ENCODE measurements at places on chromosomes 1 and 21.

DNA sequence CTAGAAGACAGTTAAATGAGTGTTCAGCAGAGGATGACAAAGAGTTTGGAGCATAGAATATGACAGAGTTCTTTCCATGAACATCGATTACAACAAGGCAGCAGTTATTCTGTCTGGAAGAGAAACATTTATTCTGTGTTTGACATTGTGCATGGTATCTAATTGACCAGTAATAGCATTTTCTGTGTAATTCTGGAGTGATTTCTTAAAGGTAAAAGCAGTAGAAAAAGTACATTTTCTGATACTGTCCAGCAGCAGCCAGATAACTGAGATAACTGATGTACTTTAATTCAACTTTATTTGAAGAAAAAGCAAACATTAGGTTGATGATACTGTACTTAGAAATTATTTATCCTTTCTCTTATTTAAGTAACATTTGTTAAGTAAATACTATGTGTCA lies 497.1 kb downstream of the AGBL4 start:
- DNase-seq: no peak

DNA sequence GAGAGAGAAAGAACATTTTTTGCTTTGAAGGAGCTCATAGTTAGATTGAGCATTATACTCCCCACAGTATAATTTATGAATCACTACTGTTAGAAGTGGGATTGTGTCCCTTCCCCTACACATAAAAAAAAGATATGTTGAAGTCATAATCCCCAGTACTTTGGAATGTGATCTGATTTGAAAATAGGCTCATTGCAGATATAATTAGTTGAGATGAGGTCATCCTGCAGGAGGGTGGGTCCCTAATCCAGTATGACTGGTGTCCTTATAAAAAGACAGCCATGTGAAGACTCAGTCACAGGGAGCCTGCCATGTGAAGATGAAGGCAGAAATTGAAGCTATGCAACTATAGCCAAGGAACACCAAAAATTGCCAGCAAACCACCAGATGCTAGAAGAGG lies 76.4 kb downstream of the TGFB2 start:
- no peak for DNase-seq

DNA sequence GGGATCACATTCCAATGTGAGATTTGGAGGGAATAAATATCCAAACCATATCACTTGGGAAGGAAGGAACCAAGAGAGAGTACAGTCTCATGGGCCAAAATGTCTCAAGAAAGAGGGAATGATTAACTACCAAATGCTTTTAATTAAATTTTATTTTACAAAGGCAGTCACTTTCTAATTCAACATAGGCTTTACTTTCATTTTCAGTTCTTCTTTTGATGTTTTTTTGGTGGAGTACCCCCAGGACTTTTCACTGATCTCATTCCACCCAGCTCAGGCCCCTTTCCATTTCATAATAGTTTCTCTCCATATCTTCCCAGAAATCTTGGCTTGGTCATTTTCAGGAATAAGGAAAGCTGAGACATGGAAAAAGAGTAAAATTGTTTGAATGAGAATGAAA lies 5.1 kb upstream of the SLAMF7 start:
- DNase-seq: no peak

DNA sequence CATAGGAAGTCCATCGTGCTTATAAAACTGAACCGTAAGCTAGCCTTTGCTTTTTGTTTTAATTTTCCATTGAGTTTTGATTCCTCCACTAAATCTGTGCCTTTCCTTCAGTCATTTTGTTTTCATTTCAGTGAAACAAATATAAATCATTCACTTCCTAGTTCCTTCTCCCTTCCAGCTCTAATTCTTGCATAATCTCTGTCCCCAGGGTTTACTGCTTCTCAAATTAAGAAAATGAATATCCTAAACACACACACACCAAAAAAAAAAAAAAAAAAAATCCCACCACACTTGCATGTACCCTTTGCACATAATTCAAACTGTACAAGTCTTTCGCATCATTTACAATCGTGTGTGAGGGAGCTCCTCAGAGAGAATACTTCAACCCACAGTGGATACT lies 6.8 kb downstream of the KCNH1 start:
- no peak for DNase-seq

DNA sequence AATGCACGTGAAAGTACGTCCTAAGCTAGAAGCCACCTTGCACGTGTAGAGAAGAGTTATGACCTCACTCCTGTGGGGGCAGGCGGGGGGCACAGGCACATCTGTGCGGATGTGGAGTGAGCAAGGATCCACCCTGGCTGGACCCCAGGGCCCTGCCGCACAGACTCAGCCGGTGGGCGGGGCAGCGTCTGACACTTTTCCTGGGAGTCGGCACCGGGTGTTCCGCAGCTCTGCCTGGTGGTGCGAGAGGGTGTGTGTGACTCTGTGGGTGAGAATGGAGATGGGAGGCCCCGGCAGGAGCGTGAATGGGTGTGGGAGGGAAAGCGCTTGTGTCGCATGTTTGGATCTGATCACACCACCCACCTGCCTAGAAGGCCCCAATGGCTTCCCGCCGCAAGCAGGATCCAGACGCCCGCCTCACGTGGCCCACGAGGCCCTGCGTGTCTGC lies 29.5 kb downstream of the RAP1GAP start:
- no peak for DNase-seq

- no peak for DNase-seq
Observed at GRCh38 chr1:117607471-117607870, 1.6 kb downstream of the TENT5C start.

- DNase-seq: no peak
Observed at GRCh38 chr1:47830021-47830420, 167.2 kb downstream of the TRABD2B start.

DNA sequence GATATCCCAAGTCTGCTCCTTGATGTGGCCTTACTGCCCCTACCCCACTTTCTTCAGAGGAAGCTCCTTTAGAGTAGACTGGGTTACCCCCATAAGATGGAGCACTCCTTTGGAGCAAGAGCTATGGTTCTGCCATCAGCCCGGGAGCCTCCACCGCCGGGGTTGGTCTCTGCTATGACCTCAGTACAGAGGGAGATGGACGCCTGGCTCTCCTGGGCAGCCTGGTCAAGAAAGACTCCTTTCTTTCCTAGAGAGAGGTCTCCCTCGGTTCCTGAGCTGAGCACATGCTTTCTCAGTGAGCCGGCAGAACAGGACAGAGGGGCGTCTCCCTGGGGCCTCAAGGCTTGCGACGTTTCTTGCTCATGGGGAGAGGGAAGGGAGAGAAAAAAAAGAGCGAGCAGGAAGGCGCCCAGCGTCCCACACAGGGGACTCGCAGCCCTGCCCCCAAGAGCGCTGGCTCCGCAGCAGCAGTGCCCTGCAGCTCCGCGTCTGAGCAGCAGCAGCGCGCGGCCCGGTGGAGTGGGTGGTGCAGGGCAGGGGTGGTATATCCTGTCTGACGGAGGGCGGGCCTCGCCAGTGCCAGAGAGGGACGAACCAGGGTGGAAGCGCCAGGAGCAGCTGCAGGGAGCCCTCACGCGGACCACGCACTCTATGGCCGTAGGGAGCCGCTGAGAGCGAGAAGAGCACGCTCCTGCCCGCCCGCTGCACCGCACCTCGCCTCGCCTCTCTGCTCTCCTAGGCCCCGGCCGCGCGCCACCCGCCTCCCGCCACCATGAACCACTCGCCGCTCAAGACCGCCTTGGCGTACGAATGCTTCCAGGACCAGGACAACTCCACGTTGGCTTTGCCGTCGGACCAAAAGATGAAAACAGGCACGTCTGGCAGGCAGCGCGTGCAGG lies at the start of gene PKP1:
PKP1 (plus strand) TSS at position 576 of the 899 bp plus-strand sequence; CDS start at position 773, 197 bp downstream.
- DNase-seq: no peak

DNA sequence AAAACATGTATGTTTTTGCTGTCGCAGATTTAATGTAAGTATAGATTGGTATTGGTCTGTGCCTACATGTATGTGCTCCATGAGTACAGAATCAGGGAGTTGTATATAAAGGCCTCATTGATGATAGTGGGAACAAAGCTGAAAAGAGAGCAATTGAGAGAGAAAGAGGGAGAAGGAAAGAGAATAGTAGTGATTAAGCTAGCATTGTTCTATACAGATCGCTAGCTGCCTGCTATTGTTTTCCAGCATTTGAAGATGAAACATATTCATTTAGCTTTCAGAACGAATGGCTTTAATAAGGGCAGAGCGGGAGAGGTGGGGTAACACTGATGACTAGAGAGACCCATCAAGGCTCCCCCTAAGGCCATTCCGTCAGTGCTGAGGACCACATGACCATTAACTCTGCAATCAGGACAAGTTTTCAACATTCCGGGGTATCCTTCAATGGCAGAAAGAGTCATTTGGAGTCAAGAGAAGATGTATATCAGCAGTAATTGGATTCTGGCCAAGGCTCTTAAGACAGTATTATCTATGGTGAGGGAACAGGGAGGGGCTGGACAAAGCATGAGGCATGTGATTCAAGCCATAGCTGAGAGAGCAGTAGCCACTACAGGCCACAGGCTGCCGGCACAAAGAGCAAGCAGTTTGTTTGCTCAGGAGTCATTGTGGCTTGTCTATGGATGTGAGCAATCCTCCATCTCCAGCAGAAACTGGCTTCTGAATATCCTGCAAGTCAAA lies 176.5 kb downstream of the PBX1 start:
- DNase-seq: no peak

DNA sequence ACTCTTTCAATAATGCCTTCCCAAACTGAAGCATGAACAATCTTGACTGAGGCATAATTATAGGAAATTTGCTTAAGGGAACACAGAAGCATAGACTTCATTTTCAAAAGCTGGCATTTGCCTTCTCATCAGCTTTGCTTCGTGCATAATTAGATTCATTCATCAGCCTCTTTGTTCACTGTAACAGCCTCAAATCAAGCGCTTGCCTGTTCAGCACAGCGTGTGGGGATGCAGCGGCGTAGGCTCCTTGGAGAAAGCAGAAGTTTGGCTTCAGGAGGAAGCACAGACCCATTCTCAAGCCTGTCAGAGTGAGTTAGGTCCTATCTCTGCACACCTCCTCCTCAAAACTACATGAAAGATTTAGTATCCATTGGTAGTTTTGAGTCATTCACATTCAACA lies 246.4 kb upstream of the MAP1LC3C start:
- DNase-seq: no peak

- no peak for DNase-seq
Observed at GRCh38 chr1:102799496-102799895, 308.8 kb downstream of the COL11A1 start.

GRCh38 chr1:159918352-159919200 lies 6.7 kb downstream of the TAGLN2 start:
- no peak for DNase-seq

DNA sequence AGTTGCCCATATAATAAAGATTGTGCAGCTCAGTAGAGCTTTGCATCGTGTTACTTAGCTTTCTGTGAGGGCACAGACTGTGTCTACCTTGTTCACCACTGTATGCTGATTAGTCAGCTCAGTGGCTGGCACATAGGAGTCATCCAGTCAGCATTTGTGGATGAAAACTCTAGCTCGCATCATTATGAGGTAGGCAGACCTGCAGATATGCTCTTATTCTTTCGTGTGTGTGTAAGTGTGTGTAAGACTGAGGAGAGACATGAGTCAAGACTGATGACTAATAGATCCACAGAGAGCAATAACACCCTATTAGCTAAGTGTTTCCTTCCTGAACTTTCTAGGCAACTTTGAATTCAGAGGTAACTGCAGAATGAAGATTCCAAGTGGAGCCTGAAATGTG lies 17.1 kb downstream of the TTF2 start:
- DNase-seq: no peak

DNA sequence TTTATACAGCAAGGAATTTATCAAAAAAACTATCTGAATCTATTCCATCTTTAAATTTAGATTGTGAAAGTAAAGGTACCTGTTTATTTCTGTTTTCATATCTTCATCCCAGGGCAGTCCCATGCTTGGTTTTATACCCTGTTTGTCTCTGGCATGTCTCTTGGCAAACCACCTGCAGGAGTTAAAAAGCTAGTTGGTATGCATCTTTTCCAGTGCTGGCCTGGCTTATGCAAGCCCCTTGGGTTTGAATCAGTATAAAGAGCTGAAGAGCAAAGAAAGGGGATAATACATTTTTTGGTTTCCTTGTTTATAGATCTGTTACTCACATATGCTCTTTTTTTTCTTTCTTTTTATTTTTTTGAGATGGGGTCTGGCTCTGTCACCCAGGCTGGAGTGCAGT lies 37.8 kb downstream of the LRRC8C start:
- no peak for DNase-seq

- DNase-seq: no peak
Observed at GRCh38 chr1:93196591-93196990, 16.1 kb downstream of the CCDC18 start.

DNA sequence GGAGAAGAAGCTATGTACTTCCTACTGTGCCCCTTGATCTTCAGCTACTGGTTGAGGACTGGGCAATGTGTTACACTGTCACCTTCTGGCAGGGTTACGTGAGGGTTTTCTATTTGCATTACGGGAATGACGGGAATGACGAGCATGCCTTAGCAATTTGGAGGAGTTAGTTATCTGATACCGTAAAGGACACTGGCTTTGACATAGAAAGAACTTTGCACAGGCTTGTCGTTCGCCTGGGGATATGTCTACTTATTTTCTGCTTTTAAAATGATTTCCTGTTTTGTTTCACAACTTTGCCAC lies 19.8 kb upstream of the ACBD6 start:
- no peak for DNase-seq

GRCh38 chr1:11187494-11187893 lies 1.7 kb upstream of the ANGPTL7 start:
- no peak for DNase-seq

GRCh38 chr1:41851589-41851988 lies 67.1 kb downstream of the HIVEP3 start:
- no peak for DNase-seq

DNA sequence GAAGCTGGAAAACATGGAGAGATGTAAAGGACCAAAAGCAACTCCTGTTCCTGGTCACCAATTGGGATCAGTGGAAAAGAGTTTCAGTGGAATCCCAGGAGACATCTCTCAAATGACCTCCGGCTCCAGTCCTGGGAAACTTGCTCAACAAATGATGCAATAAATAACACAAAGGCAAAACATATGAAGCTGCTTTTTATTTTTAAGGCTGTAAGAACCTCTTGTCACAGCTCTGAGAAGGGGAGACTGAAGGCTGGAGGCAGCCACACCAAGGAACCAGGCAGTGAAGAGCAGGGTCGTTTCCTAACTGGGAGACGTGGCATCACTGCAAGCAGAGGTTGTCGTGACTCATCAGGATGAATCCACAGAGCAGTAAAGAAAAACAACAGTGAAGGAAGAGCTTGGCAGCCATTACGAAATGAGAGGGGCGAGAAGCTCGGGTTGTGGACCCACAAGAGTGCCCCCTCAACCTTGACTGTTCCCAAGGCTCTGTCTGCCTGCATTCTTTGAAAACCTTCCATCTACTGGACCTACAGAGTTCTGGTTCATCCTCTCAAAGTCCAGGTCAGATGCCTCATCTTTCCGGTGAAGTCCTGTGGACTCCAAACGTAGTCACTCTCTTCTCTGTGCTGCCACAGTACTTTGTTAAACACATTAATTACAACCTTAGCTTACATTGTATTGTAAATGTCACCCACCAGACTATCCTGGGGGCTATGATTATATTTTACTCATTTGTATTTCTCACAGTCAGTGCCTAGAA lies 32.1 kb downstream of the JAK1 start:
- DNase-seq: no peak
